ENCODE measurements at places on chromosomes 2 and 18. TPM values are rescaled to one million over a fixed set of nuclear protein-coding genes. Genes with fewer than 3 reads are reported as not detected.

DNA sequence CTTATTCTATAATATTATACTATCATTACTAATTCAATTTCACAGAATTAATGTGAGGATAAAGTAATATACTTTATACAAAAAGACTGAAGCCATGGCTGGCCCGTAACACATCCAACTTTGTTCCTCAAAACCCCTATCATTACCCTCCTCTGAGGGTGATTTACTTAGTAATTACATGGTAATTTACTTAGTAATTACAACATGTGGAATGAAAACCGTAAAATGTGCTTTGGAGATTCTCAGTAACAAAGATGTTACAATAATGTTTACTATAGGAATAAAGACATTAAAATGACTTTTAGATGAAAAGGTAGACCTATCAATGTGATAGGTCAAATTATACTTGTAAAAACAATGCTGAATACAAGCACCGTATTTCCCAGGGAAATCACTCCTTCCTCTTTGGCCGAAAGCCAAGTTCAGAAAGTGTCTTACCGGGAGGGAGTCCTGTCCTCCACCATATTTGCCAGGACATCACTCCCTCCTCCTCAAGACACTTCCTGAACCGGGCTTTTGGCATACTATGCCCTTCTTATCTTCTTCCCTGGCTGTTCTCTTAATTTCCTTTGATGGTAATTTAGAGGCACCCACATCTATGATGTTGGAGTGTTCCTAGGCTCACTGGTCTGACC lies 1047.8 kb downstream of the SOCS6 start:
- no peak for DNase-seq

GRCh38 chr2:128603411-128603924 lies 284.8 kb upstream of the HS6ST1 start:
- no peak for DNase-seq

DNA sequence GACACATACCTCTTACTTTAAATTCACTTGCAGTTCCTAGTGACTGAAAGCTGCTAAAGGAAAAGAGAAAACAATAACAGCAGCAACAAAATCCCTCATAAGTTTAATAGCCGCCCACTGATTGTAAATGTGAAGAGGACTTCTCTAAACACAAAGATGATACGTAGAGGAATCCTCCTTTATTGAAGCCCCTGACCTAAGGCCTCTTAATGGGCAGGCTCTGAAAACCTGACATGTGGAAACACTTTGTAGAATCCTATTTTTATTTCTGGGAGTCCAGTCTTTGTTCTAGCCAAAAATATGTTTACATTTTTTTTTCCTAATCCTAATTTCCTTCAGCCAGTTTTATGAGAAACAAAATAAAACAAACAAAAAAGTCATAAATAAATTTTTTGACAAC lies 1277.7 kb upstream of the CELF4 start:
- no peak for DNase-seq

- DNase-seq, result no peak
These were observed 75.2 kb upstream of the TTC39C start for GRCh38 chr18:23939366-23939765.

The FSIP2 gene
- 0.03 TPM for total RNA-seq

The VPS4B gene
- 16.4 TPM for total RNA-seq
